Stimulated activated CD8-positive, alpha-beta memory T cell treated with anti-CD3 and anti-CD28 coated beads, Interleukin-2, amount 100 ng/mL, for 48 hours (primary cell): ENCODE measurements at places on chromosomes 16 and 17.

- no peak for DNase-seq
These were observed 20.9 kb downstream of the KCNG4 start for GRCh38 chr16:84218956-84219355.

DNA sequence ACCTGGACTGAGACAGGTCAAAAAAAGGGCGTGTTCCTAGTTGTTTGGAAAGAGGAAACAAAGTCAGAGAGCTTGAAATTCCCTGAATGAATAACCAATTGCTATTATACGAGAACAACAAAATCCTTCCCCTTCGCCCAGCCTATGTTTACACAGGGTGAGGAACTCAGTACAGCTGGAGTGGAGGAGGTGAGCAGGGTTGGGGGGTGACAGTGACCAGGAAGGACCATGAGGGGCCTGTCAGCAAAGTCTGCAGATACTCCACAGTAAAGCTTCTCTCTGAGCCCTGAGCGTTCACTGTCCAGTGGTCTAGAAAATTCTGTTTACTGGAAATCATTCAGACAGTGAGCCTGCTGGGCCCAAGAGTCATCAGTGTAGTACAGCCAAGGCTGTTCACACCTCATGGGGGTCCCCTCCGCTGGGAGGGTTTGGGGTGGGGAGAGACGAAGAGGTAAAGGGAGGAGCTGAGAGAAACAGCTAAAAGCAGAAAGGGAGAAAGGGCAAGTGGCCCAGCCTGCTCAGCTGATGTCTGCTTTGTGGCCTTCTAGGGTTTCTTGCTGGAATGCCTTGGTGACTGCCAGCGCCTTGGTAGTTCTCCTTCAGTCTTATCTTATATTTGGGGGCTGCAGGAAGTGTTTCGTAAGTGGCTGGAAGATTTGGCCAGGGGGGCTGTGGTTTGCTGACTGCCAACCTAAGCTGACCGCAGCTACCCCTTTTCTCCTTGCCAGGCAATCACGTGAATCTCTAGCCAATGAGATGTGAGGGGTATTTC lies 5.7 kb downstream of the DUSP3 start:
- no peak for DNase-seq

DNA sequence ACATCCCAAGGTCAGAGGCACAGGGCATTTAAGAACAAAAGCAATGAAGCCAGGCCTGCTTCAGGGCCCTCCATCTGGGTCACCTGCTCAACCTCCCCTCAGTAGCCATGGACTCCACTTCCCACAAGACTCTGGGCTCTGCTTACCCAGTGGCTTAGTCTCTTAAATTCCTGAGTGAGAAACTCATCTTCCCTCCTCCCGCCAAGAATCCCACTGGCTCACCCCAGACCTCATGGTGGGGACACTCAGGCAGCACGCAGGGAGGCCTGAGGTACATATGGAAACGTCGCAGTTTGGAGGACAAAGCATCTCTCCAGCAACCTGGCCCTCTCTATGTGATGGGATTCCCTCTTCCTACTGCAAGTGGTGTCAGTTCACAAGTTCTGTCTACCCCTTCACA lies 326.7 kb upstream of the CDH5 start:
- DNase-seq: no peak

- DNase-seq: no peak
These were observed 157.4 kb upstream of the MAF start for GRCh38 chr16:79757968-79758367.

GRCh38 chr17:40355123-40355803 lies 9.3 kb downstream of the GJD3 start:
- DNase-seq: peak; percentile 73
